ENCODE measurements at places on chromosomes 1 and 21.

DNA sequence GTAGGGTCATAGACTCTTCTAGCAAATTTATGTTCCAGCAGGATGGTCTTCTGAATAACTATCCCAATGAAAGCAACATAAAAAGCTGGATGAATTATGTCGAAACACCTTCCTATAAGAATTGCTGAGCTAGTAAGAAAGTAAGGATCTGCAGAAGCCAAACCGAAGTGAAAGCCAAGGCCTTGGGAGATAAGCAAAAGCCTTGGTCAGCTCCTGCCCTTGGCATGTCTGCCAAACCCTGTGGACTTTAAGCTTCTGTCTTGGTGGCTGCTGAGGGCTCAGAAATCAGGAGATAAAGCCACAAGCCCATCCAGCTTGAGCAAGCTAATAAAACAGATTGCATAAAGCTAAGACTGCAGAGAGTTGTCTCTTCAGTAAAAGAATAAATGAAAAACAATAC is 81.2 kb upstream of the KCND3 start:
- no peak for DNase-seq

DNA sequence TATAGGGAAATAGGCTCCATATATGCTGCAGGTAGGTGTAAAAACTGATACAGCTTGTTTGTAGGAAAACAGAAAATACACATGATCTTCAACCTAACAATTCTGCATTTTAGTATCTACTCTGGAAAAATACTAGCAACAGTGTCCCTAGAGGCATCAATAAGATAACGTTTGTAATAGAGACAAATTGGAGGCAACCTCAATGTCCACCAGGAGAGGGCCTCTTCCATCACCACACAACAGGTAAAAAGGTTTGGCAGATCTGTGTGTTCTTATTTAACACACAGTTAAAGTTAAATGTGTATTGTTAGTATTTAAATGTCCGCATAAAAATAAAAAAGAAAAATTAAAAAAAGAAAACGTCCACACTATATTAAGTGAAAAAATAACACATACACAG is 5.4 kb downstream of the EIF2D start:
- DNase-seq: no peak

DNA sequence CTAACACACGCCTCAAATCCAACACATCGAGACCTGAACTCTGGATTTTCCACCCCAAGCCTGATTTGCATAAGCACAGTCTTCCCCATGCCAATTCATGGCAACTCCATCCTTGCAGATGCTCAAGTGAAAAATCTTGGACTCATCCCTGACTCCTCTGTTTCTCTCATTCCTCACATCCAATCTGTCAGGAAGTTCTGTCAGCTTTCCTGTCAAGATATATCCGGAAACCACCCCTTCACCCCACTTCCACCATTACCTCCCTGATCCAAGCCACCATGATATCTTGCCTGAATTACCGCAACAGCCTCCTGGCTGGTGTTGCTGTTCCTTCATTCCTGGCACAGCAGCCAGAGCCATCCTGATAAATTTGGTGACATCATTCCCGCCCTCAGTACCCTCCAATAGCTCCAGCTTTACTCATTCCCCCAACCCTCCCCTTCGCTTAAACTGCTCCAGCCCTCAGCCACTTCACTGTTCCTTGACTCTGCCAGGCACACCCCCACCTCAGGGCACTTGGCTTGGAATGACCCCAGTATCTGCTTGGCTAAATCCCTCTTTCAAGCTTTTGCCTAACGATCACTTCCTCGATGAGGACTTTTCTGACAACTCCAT is 17.4 kb downstream of the TCEA3 start:
- no peak for DNase-seq

DNA sequence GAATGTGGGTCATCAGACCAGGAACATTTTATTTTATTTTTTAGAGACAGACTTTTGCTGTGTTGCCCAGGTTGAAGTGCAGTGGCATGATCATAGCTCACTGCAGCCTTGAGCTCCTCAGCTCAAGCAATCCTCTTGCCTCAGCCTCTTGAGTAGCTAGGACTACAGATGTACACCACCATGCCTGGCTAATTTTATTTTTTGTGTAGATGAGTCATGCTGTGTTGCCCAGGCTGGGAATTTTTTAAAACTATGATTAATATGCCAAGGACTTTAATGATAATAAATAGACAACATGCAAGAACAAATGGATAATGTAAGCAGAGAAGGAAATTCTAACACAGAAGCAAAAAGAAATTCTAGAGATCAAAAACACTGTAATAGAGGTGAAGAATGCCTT is 142.4 kb downstream of the AK5 start:
- no peak for DNase-seq

DNA sequence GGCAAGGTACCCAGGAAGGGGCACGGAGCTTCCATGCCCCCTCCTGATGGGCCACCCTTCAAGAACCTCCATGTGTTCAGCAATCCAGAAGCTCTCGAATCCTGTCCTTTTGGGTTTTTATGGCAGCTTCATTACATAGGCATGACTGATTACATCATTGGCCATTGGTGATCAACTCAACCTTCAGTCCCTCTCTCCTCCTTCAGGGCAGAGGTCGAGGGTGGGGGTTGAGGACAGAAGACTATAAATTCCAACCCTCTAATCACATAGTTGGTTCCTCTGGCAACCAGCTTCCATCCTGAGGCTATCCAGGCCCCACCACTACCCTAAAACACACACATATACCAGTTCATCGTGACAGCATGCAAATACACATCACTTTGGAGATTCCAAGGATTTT is 135.7 kb downstream of the ZNF281 start:
- DNase-seq: no peak

DNA sequence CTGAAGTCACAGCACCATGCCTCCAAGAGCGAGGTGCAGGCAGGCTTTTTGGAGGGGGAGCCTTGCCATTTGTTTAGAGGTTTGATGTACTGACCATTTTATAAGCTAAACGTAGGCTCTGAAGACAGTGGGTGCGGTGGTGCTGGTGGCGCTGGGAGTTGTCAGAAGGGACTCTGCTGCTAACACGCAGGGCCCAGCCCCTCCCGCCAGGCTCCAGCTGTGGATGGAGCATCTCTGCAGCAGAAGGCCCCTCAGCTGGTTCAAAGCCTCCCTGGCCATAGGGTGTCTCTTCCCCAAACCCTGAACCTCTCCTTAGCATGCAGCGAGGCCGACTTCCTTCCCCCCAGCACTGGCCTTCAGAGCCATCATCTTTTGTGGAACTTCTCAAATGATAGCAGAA is 105.3 kb downstream of the AJAP1 start:
- DNase-seq: no peak

GRCh38 chr1:225479996-225480720 is 52.3 kb upstream of the LBR start:
- no peak for DNase-seq

DNA sequence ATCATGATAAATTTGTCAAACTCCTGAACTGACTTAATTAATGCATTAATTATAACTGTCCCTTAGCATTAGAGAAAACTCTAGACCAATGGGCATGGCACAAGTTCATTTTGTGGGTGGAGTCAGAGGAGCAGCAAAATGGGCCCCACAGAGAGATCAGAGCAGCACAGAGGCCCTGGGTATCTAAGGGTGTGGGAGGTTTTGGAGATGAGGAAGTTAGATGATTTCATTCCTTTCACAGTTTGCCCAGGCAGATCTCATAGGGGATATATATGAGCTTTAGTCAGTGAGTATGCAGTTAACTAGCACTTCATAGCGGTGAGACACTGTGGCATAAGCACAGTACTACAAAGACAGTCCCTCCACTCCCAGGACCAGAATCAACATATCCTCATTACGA is 117.3 kb downstream of the MAB21L3 start:
- DNase-seq: no peak

- DNase-seq: no peak
Observed at GRCh38 chr1:161381707-161382106, 14.0 kb upstream of the CFAP126 start.

- no peak for DNase-seq
Observed at GRCh38 chr1:174167265-174167803, 8.0 kb downstream of the RABGAP1L start.

DNA sequence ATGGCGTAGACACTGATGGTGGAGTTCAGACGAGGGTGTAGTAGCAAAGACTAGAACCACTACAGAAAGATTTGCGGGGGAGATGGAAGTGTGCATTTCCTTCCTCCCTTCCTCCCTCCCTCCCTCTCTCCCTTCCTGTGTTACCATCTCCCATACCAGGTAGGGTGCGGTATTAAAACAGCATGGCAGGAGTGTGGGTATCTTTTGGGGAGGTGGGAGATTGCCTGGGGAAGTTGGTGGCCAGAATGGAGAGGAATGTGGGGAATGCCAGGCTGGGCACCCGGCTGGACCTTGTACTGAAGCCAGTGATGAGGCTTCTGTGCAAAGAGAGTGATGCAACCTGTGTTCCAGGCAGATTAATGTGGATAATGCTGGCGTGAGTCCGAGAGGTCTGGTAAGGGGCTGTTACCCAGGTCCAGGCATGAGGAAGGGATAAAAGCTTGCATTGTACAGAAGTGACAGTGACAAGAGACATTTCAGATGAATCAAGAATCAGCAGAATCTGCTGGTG is 30.3 kb upstream of the PPP2R5A start:
- DNase-seq: no peak

- no peak for DNase-seq
Observed at GRCh38 chr1:155598842-155599331, 11.1 kb upstream of the MSTO1 start.

DNA sequence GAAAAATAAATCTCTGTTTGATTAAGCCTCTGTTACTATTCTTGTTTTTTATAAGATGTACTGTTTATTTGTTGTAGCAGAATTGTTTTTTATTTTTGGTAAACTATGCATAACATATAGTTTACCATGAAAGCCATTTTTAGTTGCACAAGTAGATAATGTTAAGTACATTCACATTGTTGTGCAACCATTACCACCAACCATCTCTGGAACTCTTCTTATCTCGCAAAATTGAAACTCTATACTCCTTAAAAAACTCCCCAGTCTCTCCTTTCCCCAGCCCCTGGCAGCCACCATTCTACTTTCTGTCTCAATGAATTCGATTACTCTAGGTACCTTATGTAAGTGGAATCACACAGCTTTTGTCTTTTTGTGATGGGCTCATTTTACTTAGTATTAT is 27.4 kb upstream of the UHMK1 start:
- no peak for DNase-seq

GRCh38 chr21:34199121-34199910 is 125.9 kb downstream of the MRPS6 start:
- no peak for DNase-seq

GRCh38 chr1:7962014-7962335 is 464 bp downstream of the PARK7 start:
- DNase-seq: no peak

DNA sequence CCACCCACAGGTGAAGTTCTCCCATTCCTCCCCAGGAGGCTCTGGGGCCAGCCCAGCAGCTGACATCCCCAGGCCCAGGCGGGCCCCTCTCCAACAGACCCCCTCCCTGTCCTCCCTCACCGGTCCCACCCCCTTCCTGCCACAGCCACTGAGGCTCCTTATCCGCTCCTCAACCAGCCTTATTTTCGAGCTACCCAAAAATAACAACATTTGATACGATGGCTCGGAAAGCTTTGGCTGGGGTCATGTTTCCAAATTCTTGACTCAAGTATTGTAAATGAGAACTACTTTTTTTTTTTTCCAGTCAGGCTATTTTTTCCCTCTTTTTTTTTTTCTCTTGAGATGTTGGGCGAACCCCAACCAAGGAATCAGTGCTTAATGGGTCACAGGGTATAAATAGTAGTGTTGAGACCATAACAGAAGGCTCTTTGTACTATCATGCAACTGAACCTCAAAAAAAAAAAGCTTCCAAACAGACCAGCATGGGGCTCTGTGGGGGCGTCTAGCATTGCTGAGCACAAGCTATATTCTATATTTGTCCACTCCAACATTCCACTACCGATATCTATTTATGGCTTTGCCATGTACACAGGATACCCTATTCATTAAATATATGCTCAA is 27.2 kb downstream of the IRF2BP2 start:
- no peak for DNase-seq

- DNase-seq: no peak
Observed at GRCh38 chr1:56285554-56286402, 293.6 kb downstream of the PLPP3 start.
